ENCODE measurements at places on chromosomes 2 and 18.

GRCh38 chr2:135840601-135841000 lies 3.6 kb upstream of the LCT start:
- no peaks in the 10 kb centered on the region for H3K27me3 ChIP-seq
- peak overlapping the region; percentile 15 for H3K4me3 ChIP-seq
- peaks cover 31% of the 10 kb centered on the region for H3K36me3 ChIP-seq
- H3K27ac ChIP-seq, result peak overlapping the region; percentile 59

DNA sequence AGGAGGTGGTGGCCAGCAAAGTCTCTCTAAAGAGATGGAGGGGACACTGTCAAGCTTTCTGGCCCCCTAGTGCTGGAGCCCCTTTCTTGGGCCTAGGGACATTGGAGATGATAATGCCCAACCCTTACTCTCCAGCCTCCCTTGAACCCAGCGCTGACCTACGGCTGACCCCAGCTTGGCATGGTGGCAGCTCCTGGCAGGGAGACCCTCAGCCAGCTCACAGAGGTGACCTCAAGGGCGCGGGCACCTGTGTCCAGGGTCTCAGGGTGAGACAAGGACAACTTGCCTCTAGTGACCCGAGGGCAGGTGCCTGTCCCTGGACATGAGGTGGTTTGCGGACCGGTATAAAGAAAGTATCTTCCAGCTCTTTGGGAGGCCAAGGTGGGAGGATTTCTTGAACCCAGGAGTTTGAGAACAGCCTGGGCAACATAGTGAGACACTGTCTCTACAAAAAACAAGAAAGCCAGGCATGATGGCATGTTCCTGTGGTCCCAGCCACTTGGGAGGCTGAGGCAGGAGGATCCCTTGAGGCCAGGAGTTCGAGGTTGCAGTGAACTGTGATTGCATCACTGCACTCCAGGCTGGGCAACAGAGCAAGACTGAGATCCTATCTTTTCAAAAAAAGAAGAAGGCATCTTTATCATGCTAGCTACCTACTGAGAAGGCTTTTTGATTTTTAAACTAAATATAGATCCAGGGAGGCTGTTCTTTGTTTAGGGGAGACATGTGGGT lies 3.3 kb upstream of the PER2 start:
- H3K4me1 ChIP-seq, result peaks cover 22% of the 10 kb centered on the region
- H3K36me3 ChIP-seq, result no peaks in the 10 kb centered on the region
- H3K4me3 ChIP-seq, result no peak overlapping the region
- DNase-seq, result no peak
- no peak overlapping the region for H3K27ac ChIP-seq

DNA sequence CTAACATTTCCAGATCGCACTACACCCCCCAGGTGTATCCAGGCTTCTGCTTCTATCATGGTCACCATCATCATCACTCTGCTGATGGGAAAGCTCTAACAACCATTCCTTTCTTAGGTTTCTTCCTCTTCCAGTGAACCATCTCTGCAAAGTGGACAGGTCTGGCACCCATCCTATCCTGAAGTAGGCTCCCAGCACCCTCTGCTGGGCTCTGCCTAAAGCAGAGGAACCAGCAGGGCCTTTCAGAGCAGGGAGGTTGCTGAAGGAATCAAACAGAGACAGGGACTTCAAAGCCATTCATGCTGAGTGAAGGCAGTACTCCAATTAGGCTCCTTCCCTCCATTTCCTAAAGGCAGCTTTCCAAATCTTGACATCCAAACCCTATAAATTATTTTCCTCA lies 27.2 kb upstream of the SATB2 start:
- H3K4me3 ChIP-seq, result no peak overlapping the region
- H3K27ac ChIP-seq, result no peak overlapping the region
- no peaks in the 10 kb centered on the region for H3K4me1 ChIP-seq
- no peaks in the 10 kb centered on the region for H3K36me3 ChIP-seq

GRCh38 chr2:195649629-195650190 lies 7.3 kb upstream of the SLC39A10 start:
- H3K27ac ChIP-seq, result peak overlapping the region; percentile 9
- H3K4me1 ChIP-seq, result peaks cover 7% of the 10 kb centered on the region
- H3K27me3 ChIP-seq, result no peaks in the 10 kb centered on the region
- H3K4me3 ChIP-seq, result no peak overlapping the region

DNA sequence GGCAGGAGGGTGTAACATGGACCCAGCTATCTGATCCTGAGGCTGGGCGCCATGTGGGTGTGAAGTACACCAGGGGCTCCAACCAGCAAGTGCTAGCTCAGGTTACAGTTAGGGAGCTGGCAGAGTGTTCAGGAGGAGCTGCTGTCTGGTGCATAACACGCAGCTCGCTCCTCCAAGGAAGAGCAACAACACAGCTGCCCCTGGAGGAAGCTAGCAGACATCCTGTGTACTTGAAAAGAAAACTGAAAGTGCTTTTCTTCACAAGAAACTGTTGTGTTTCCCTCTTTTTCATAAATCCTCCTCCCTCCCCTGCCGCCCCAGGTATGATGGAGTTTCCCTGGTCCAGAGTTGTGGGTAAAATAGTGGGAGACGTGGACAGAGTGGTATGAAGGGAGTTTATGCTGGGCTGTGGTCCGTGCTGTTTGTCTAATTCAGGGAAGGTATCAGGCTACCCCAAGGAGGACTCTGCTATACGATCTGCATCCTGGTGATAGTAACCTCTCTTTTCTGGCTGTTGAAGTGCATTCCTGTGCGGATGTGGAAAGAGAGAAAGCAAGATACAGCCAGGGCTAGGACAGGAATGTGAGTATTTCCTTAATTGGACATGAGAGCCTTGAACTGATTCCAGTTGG lies 6.1 kb upstream of the LBH start:
- peaks cover 39% of the 10 kb centered on the region for H3K4me1 ChIP-seq
- H3K27ac ChIP-seq, result peak overlapping the region; percentile 80
- no peak for DNase-seq
- peak overlapping the region; percentile 43 for H3K4me3 ChIP-seq

DNA sequence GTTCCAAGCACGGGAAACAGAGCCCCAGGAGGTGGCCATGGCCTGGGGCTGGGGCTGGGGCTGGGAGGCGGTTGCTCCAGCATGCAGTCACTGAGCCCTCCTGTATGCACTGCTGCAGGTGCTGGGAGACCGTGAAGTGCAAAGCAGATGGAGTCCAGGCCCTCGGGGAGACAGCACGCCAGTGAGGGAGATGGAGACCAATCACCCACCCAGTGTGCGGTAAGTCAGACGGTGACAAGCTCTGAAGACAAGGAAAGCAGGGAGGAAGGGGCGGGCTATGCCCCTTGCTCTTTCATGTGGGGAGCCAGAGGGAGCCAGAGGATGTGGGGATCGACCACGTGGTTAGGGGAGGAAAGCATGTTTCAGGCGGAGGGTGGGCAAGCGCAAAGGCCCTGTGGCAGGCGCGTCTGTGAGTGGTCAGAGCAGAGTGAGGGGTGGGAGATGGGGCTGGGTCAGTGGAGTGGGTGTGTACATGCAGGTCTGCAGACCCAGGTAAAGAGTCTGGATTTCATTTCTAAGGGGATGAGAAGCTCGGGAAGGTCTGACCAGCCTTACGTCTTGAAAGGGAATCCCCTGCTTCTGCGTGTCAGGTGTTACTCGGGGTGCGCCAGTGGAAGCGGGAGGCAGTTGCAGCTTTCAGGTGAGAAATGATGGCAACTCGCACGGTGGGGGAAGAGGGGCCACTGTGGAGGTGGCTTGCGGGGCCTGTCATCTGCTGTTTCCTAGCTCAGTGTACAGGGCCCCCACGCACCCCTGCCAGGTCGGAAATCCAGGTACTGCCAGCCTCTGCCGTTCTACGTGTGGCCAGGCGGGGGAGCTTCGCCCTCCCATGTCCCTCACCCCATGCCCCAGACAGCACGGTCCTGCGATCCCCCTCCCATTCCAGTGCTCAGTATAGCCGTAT lies 19.4 kb downstream of the RRM2 start:
- no peak for DNase-seq
- no peaks in the 10 kb centered on the region for H3K27me3 ChIP-seq
- H3K27ac ChIP-seq, result no peak overlapping the region
- H3K4me1 ChIP-seq, result no peaks in the 10 kb centered on the region
- H3K4me3 ChIP-seq, result no peak overlapping the region

DNA sequence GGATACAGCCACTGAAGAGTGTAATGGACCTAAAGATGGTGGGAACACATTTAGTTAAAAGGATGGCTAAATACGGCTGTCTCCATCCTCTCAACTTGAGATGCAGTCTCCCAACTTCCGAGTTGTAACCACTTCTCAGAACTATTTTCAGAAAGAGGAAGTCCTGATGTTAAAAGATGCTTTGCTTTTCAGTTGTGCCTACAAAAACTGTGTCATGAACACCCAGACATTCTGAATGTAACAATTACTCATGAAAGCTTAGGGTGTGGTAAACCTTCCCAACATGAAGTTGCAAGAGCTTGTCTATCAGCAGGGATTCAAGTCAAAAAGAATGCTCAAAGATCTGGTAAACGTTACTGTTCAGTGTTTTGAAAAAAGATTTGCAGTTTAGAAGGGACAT lies 147.9 kb downstream of the DOCK10 start:
- H3K36me3 ChIP-seq, result no peaks in the 10 kb centered on the region
- no peak overlapping the region for H3K27ac ChIP-seq
- H3K4me1 ChIP-seq, result peaks cover 11% of the 10 kb centered on the region
- no peak for DNase-seq
- no peak overlapping the region for H3K4me3 ChIP-seq
- no peaks in the 10 kb centered on the region for H3K27me3 ChIP-seq

DNA sequence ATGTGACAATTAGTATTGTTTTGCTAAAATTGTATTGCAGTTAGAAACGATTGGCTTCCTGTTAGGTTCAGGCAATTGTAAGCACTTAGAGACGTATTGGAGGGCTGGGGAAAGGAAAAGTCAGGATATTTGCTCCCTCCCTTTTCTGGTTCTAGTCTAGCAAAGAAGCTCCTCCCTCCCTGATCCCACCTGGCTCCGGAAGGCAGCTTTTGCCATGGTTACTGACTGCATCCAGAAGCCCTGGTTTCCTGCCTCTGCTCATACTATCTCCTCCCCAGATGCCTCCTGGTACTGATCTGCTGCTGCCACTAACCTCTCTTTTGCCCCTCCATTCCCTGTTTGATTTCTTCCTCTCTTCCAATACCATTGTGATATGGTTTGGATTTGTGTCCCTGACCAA lies 275.9 kb downstream of the MREG start:
- no peak overlapping the region for H3K4me3 ChIP-seq
- H3K36me3 ChIP-seq, result no peaks in the 10 kb centered on the region
- H3K27ac ChIP-seq, result no peak overlapping the region

DNA sequence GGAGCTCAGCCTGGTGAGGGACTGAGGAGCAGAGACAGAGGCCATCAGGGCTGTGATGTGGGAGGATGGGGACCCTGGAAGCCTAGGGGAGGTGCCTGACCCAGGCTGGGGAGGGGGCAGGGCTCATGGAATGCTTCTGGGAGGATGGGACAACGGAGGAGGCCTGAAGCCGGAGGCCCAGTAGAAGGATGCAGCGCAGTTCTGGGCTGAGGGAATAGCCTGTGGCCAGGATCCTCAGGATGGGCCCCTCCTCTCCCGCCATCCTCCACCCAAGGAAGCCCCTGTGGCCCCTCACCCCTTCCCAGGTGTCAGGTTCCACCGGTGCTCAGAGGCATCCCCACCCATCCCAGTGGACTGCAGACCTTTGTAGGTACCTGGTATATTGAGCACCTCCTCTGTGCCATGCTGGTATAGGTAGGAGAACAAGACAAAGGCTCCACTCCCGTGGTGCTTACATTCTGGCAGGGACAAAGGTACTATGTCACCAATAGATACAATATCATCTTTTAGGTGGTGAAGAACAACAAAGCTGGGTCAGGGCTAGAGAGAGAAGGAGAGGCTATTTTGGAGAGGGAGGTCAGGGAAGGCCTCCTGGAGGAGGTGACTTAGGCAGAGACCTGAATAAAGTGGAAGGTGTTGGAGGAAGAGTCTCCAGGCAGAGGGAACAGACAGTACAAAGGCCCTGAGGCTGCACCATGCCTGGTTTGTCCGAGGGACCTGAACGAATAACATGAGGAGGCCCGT lies 2.7 kb downstream of the ZAP70 start:
- H3K27me3 ChIP-seq, result no peaks in the 10 kb centered on the region
- H3K4me1 ChIP-seq, result no peaks in the 10 kb centered on the region
- no peak overlapping the region for H3K4me3 ChIP-seq
- no peak for DNase-seq

DNA sequence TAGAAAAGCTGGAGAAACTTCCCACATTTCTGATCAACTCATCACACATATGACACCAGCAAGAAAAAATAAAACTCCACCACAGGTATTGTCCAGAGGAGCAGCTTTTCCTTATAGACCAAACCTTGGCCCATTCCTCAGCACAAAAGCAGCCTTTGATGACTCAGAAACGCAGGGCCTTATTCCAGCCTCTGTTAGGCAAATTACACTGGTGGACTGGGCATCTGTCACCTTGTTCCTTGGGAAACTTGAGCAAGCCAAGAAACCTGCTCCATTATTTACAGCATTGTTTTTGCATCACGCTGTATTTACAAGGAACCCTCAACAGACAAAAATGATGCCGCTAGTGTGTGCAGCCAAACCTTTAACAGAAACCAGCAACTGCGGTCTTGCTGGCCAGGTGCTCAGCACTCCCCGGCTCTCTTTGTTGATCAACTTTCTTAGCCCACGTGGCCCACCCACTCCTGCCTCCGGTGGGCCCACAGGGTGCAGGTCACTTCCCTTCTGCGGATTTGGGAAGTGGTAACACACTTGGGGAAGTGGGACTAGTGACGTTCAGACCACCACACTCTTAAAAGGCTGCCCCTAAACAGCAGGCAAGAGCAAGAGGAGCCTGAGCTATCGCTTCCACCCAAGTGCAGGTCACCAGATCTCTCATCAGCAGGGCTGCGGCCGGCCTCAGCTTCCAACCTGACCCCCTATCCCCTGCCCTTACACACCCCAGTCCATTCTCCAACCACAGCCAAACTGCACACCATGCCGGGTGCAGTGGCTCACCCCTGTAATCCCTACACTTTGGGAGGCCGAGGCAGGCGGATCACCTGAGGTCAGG lies 1.5 kb downstream of the AP1S3 start:
- H3K4me1 ChIP-seq, result peaks cover 13% of the 10 kb centered on the region
- H3K27ac ChIP-seq, result no peak overlapping the region
- DNase-seq, result peak; percentile 49
- no peaks in the 10 kb centered on the region for H3K27me3 ChIP-seq
- no peak overlapping the region for H3K4me3 ChIP-seq

- no peak overlapping the region for H3K4me3 ChIP-seq
- H3K4me1 ChIP-seq, result no peaks in the 10 kb centered on the region
- DNase-seq, result no peak
- H3K27me3 ChIP-seq, result no peaks in the 10 kb centered on the region
Measured at GRCh38 chr2:183224948-183225347, 100.7 kb downstream of the NUP35 start.

- H3K36me3 ChIP-seq, result no peaks in the 10 kb centered on the region
- H3K27me3 ChIP-seq, result no peaks in the 10 kb centered on the region
- H3K4me1 ChIP-seq, result peaks cover 22% of the 10 kb centered on the region
- no peak overlapping the region for H3K27ac ChIP-seq
Measured at GRCh38 chr2:66853585-66853984, 418.7 kb downstream of the MEIS1 start.

GRCh38 chr18:59481436-59481835 lies 122.4 kb upstream of the LMAN1 start:
- no peaks in the 10 kb centered on the region for H3K4me1 ChIP-seq
- H3K27ac ChIP-seq, result no peak overlapping the region
- no peak overlapping the region for H3K4me3 ChIP-seq
- no peak for DNase-seq
- H3K27me3 ChIP-seq, result no peaks in the 10 kb centered on the region
